ENCODE measurements at places on chromosomes 7 and 10.

GRCh38 chr7:158366916-158367633, 220.5 kb downstream of the PTPRN2 start:
- DNase-seq: no peak

- DNase-seq: no peak
Measured at GRCh38 chr10:1483246-1483645, 254.1 kb downstream of the ADARB2 start.

DNA sequence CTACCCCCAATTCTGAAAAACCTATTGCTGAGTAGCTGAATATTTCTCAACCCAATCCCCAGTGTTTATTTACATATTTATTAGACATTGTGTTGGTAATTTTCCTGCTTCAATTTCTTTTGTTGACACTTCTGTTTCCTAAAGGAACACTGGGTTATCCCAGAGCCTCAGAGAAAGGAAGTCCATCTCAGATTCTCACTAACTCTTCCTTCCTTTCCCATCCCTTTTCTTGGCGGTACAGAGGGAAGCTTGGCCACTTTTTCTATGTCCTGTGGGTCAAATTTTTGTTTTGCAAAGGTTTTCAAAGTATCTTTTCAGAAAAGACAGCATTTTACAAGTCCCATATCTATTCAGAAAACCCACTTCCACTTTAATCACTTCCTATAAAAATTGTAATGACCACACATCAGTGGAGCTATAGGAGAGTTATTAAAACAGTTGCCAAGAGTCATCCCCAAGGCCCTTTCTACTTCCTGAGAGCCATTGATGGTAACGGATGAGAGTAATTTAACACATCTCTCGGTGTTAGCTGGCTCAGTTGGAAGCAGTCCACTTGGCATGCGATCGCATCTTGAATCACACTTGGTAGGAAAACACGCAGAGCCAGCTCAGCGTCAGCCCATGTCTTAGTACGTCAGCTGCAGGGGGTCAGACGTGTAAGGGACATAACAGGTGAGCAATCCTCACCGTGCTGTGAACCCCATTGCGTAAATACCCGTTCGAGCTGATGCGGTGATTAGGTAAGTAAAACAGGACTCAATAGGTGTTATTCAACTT, 231.1 kb upstream of the ADARB2 start:
- DNase-seq: no peak

DNA sequence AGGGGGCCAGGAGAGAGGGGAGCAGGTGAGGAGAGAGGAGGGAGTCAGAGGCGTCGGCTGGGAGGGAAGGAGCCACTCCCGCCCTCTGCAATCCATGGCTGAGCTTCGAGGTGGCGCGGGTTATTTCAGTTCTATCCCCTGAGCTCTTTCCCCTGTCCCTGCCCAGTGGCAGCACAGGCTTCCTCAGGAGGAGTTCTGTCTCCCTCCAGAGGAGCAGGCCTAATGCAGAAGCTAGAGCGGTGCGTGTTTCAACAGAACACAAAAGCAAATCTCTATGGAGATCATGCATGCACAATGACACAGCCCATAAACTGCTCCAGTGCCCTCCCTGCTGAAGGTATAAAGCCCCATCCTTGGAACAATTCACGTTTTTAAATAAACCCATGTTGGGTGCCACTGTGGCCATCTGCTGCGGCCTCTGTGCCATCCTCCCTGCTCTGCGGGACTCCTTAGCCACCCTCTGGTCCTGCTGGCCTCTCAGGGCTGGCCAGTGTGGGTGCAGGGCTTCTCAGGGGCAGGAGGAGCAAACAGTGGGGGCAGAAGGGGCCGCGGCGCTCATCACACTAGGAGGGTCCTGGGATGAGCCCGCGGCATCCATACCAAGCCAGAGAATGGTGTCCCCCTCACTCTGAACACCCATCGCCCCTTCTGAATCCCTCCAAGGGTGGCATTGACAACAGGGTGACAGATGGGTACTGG, 192.6 kb upstream of the LYZL2 start:
- no peak for DNase-seq

GRCh38 chr7:39051279-39051678, 73.6 kb downstream of the POU6F2 start:
- no peak for DNase-seq
